Chondrocyte (in vitro differentiated cells): ENCODE measurements at places on chromosomes 13 and 19. TPM values are rescaled to one million over a fixed set of nuclear protein-coding genes. Genes with fewer than 3 reads are reported as not detected.

Gene MCEMP1
- total RNA-seq, result not detected in 3 replicates

GRCh38 chr19:40224342-40225150 lies 1.9 kb downstream of the CCNP start:
- H3K27me3 ChIP-seq, result peaks cover 12% of the 10 kb centered on the region
- no peak overlapping the region for H3K4me3 ChIP-seq
- peaks cover 21% of the 10 kb centered on the region for H3K4me1 ChIP-seq
- no peak for DNase-seq

GRCh38 chr13:74784959-74785358 lies 650.8 kb upstream of the KLF12 start:
- no peak overlapping the region for H3K27ac ChIP-seq
- peaks cover 14% of the 10 kb centered on the region for H3K4me1 ChIP-seq
- no peaks in the 10 kb centered on the region for H3K27me3 ChIP-seq
- no peaks in the 10 kb centered on the region for H3K36me3 ChIP-seq

DNA sequence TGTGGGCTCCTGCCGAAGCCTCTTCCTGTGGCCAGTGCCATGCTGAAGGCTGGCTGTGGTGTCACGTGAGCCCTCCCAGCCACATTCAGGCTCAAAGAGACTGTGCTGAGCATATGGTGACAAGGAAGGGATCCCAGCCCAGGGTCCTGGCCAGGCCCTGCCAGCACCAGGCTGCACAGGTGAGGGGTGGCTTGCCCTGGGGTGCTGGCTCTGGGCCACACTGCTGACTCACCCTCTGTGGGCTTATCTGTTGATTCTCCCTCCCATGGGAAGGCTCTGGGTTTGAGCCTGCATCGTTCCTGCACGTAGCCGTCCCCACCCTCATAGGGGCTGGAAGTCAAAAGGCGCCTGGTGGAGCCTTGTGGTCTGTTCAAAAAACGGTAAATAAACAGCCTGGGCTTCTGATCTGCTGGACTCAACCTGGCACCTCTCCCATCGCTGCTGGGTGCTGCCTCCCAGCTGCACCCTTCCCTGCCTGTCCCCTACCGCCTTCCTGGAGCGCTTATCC lies 31.1 kb downstream of the DNM2 start:
- no peaks in the 10 kb centered on the region for H3K36me3 ChIP-seq
- peak overlapping the region; percentile 68 for H3K27ac ChIP-seq
- H3K4me3 ChIP-seq, result no peak overlapping the region
- peaks cover 65% of the 10 kb centered on the region for H3K4me1 ChIP-seq
- H3K27me3 ChIP-seq, result no peaks in the 10 kb centered on the region

- H3K36me3 ChIP-seq, result peaks cover 32% of the 10 kb centered on the region
- H3K27ac ChIP-seq, result peak overlapping the region; percentile 22
- no peak overlapping the region for H3K4me3 ChIP-seq
- no peaks in the 10 kb centered on the region for H3K27me3 ChIP-seq
- H3K4me1 ChIP-seq, result peaks cover 39% of the 10 kb centered on the region
Measured at GRCh38 chr19:34228347-34228746, 26.0 kb upstream of the GARRE1 start.

Gene ZNF837
- total RNA-seq, result 2.0 to 3.5 TPM (median 2.5 TPM) in 3 replicates

DNA sequence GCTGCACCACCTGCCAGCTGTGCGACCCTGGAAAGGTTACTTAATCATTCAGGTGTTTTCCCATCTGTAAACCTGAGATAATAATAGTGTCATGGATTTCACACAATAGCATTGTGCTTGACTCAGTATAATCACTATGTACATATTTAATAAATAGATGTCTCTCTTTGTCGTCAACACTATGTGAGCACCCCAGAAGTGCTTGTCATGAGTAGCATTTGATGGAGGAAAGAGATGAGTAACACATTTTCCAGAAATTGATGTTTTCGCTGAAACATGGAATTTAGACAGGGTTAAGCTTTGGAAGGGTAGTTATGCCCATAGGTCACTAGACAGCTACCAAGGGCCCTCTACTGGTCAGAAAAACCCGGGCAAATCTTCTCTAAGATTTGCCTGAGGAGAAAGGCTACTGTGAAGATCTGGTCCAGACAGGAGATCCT lies 9.5 kb upstream of the MBNL2 start:
- no peak for DNase-seq
- peaks cover 8% of the 10 kb centered on the region for H3K4me1 ChIP-seq
- H3K27ac ChIP-seq, result no peak overlapping the region
- no peaks in the 10 kb centered on the region for H3K36me3 ChIP-seq

Gene C19orf33
- total RNA-seq, result 2.0 to 5.2 TPM (median 2.0 TPM) in 3 replicates

DNA sequence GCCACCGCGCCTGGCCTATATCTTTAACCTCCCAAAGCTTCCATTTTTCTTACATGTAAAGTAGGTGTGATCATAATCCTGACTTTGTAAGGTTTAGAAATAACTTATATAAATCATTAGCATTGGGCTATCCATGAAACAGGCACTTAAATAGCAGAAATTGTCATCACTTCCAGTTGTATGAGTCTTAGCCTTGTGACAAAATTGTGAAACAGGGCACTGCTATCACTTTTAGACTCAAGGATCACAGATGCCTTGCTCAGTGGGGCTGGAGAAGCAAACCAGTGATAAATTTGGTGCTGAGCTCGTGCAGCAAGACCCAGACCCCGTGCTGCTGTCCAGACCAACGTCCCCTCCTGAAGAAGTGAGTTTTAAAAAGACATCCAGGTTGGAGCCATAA lies 209.7 kb downstream of the KATNAL1 start:
- H3K36me3 ChIP-seq, result no peaks in the 10 kb centered on the region
- no peak overlapping the region for H3K27ac ChIP-seq

DNA sequence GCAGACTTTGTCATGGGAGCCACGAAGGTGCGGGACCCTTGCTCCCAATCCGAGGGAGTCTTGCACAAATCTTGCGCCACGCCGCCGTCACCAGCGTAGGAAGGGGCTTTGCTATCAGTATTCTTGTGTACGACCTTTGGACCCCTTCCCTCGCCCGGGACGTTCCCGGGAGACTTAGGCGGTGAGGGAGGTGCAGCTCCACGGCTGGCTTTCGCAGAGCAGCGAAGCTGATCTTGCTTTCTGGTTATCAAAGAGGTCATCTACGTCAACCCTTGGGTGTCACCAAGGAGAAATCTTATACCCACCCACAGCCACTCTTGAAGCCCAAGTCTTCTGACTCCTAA lies 583 bp downstream of the TECR start:
- H3K4me3 ChIP-seq, result peak overlapping the region; percentile 96
- no peaks in the 10 kb centered on the region for H3K27me3 ChIP-seq
- H3K4me1 ChIP-seq, result peaks cover 16% of the 10 kb centered on the region
- DNase-seq, result no peak

Gene RNASEH2B
- 18.2 to 23.5 TPM (median 22.3 TPM) in 3 replicates for total RNA-seq

DNA sequence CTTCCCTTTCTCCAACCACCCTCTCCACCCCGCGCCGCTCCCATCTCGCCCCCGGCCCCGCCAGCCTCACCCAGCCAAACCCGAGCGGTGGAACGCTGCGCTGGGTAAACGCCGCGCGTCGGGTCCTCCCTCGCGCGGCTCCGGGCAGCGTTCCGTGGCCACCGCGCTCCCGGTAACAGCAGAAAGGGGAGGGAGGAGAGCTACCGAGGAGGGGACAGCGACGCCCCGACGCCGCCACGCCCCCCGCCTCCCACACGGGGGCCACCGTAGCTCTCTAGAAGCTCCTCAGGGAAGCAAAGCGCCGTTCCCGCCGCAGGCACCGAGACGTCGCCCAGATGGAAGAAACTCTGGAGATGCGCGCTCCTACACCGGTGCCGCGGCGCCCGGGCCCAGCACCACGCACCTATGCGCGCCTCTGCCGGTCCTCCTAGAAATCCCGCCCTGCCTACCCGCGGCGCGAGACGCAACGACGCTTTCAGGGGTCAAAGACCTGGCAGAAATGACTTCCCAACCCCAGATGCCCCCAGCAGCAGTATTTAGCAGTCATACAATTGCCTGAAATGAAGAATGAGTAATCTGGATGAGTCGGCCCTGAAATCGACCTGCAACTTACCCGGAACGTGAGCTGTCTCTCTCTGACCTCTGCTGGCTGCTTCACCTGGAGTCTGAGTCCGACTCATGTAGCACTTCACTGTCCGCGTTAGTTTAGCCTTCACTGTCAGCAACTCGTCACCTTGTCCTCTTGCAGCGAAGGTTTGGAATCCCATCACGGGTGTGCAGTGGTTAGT lies at the start of gene RUBCNL:
RUBCNL (minus strand) TSS at position 189 of the 788 bp plus-strand sequence. CDS start 14,777 bp downstream, outside the sequence.
- peaks cover 3% of the 10 kb centered on the region for H3K36me3 ChIP-seq
- peak within 1 kb of the TSS; percentile 83 for H3K4me3 ChIP-seq
- H3K4me1 ChIP-seq, result peaks cover 17% of the 10 kb centered on the region
- H3K27ac ChIP-seq, result peak within 1 kb of the TSS; percentile 54
- H3K27me3 ChIP-seq, result peaks cover 11% of the 10 kb centered on the region

Gene ARHGEF7
- total RNA-seq, result 96.8 to 138 TPM (median 137 TPM) in 3 replicates

Gene LILRA1
- total RNA-seq, result not detected in 3 replicates

DNA sequence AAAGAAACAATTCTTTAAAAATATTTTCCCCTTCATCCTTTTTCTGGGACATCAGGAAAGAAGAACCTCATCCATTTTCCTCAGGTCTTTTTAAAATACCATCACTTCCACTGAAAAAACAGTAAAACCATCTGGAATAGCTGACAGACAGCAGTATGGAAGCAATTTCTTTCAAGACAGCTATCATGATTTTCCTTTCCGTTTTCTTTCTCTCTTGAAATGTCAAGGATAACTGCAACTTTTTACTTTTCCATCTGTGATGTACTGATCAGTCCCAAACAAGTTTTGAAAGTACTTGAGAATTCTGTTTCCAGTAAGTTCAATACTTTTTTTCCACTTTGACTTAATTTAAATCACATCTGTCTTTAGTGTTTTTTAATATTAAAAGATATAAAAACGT lies 211.2 kb downstream of the LHFPL6 start:
- no peak for DNase-seq
- H3K27me3 ChIP-seq, result no peaks in the 10 kb centered on the region
- H3K4me1 ChIP-seq, result peaks cover 30% of the 10 kb centered on the region
- H3K4me3 ChIP-seq, result no peak overlapping the region
- no peak overlapping the region for H3K27ac ChIP-seq
- H3K36me3 ChIP-seq, result no peaks in the 10 kb centered on the region

DNA sequence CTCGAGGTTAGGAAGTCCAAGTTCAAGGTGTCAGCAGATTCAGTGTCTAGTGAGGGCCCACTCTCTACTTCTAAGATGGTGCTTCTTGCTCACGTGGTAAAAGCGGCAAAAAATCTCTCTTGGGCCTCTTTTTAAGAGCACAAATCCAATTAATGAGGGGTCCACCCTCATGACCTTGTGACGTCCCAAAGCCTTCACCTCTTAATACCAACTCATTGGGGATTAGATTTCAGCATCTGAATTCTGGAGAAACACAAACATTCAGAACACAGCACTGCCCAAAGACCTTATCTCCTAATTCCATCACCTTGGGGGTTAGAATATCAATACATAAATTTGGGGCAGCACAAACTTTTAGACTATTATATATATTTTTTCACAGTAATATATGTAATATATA lies 146.4 kb upstream of the GPC6 start:
- no peak overlapping the region for H3K27ac ChIP-seq
- H3K36me3 ChIP-seq, result no peaks in the 10 kb centered on the region
- no peak for DNase-seq
- peaks cover 2% of the 10 kb centered on the region for H3K27me3 ChIP-seq

GRCh38 chr13:30466358-30466714 lies 600 bp upstream of the HMGB1 start:
- peak overlapping the region; percentile 76 for H3K4me3 ChIP-seq
- no peak for DNase-seq
- peaks cover 9% of the 10 kb centered on the region for H3K36me3 ChIP-seq
- H3K27ac ChIP-seq, result peak overlapping the region; percentile 95
- H3K4me1 ChIP-seq, result peaks cover 39% of the 10 kb centered on the region

GRCh38 chr13:21882766-21883165 lies 211.9 kb downstream of the FGF9 start:
- H3K4me1 ChIP-seq, result peaks cover 4% of the 10 kb centered on the region
- H3K36me3 ChIP-seq, result no peaks in the 10 kb centered on the region
- H3K4me3 ChIP-seq, result no peak overlapping the region
- H3K27ac ChIP-seq, result no peak overlapping the region
- H3K27me3 ChIP-seq, result peaks cover 1% of the 10 kb centered on the region

DNA sequence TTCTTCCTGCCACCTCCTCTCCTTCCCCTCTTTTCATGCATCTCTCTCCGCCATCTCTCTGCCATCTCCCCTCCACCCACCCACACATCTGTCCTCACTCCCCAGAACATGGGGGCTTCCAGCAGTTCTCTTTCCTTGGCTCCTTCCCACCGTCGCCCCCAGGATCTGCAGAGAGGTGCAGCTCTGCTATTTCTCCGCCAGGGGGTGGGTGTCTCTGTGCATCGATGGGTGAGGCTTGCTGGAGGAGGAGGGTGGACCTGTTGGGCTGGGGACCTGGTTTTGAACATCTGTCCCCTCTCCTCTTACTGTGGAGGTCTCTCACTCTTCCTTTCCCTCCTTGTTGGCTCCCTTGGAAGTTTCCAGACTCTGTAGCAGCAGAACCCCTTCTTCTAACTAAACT lies 51.7 kb downstream of the MYH14 start:
- H3K27ac ChIP-seq, result no peak overlapping the region
- no peaks in the 10 kb centered on the region for H3K4me1 ChIP-seq
- no peak for DNase-seq
- H3K27me3 ChIP-seq, result no peaks in the 10 kb centered on the region
- H3K36me3 ChIP-seq, result peaks cover 6% of the 10 kb centered on the region
- H3K4me3 ChIP-seq, result no peak overlapping the region

- H3K36me3 ChIP-seq, result no peaks in the 10 kb centered on the region
- H3K4me1 ChIP-seq, result peaks cover 15% of the 10 kb centered on the region
- H3K4me3 ChIP-seq, result no peak overlapping the region
- no peak for DNase-seq
- H3K27ac ChIP-seq, result peak overlapping the region; percentile 29
Measured at GRCh38 chr13:65932587-65933239, 1297.4 kb downstream of the PCDH9 start.

Gene EPSTI1
- 2.1 to 3.8 TPM (median 2.8 TPM) in 3 replicates for total RNA-seq

DNA sequence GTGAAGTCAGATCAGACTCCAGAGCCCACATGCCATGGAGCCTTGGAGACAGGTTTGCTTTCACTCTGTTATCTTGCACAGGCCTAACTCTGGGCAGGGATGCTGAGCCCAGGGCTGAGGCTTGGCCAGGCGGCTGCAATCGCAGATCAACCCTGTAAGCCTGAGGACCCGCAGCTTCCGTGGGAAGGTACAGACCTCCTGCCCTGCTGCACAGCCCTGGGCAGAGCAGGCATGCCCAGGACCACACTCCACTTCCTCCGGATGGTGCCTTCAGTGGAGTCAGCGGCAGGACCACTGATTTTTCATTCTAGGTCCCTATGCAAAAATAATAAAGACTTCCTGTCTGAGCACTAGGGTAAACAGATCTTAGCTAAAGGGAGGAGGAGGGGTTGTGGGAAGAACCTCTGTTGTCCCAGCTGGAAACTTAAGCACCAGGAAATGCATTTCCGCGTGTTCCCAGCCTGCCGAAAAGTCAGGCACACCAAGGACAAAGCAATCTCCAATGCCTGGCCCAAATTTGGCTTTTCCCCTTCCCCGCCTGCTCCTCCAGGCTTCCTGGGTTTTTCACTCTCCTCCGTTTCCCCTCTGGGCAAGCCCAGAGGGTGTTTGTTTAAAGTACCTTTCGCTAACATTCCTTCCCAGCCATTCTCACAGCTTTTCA lies 87.3 kb downstream of the KCTD15 start:
- peaks cover 47% of the 10 kb centered on the region for H3K4me1 ChIP-seq
- H3K27ac ChIP-seq, result peak overlapping the region; percentile 86
- no peaks in the 10 kb centered on the region for H3K27me3 ChIP-seq
- no peak for DNase-seq
